ENCODE measurements at places on chromosomes 13 and 19.

- no peak for DNase-seq
Measured at GRCh38 chr13:94829837-94830365, 117.6 kb upstream of the SOX21 start.

GRCh38 chr13:23979361-23980159 lies 82.3 kb upstream of the C1QTNF9B start:
- peak; percentile 57 for DNase-seq

DNA sequence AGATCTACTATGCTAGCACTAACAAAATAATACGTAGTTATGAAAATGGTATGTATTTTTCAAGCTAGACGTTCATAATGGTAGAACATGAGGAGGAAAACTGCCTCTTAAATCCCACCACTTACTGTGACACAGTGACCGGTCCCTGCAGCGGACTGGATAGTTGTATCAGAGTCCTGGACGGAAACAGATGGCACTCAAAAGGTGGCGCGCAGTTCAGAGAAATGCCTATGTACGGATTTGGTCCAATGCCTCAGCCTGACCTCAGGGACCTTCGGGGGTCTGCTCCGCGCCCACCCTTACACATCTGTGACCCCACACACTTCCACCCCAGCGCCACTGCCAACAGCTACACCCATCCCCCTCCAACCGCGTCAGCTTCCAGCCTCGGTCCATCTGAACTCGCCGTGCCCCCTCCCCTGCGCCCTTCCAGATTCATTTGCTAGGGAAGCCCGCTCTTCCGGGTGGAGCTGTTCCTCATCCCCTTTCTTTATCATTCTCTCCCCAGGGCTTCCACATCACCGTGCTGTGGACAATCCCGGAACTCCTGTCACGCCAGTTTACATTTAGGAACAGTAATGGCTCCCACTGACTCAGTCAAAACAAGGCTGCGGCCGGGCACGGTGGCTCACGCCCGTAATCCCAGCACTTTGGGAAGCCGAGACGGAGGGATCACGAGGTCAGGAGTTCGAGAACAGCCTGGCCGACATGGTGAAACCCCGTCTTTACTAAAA lies 792 bp upstream of the LENG8 start:
- peak; percentile 55 for DNase-seq

DNA sequence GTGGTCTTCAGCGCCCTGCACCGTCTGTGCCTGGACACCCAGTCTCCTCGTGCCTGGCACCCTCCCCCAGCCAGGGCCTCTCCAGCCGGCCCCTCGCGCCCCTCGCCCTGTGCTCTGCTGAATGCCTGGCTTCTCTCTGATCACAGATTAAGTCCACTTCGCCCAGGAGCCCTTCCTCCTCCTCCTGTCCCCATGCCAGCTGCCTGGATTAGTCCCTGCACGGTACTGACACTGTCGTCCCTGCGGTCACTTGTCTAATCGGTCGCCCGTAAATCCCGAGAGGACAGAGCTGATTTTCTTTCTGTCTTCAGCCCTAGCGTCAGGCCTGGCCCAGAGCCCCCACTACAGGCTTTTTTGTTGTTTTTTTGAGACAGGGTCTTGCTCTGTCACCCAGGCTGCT lies 6.6 kb downstream of the THOP1 start:
- DNase-seq, result no peak

GRCh38 chr19:12611361-12611699 lies 610 bp downstream of the ZNF791 start:
- DNase-seq, result no peak

DNA sequence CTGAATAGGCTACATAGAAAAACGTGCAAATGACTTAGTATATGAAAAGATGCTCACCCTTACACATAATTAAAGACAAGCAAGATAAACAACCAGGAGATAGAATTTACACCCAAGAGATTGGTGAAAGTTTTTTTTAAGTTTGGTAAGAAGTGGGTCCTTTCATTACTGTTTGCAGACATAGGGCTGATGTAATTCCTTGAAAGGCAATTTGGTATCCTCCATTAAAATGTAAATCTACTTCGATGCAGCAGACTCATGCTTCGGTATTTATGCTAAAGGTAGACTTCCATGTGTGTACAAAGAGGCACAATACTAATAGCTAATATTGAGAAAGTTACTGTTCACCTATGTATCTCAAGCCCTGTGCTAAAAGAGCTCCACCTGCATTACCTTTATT lies 33.5 kb downstream of the CNMD start:
- DNase-seq, result no peak

DNA sequence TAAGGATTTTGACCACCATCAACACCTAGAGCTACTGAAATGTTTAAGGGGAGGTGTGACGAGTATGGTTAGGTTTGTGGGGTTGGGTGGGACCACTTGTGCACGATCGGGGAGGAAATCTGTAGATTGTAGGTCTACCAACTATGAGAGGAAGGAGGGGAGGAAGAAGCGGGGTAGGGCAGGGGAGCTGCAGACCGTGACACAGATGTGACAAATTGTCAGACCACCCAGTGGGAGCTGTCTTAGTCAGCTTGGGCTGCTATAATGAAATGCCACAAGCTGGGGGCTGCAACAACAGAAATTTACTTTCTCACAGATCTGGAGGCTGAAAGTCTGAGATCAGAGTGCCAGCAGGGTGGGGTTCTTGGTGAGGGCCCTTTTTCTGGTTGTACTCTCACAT lies 62.2 kb upstream of the ARGLU1 start:
- no peak for DNase-seq

All from CD8-positive, alpha-beta T cell (primary cell).